ENCODE measurements at places on chromosomes 16 and 17.

GRCh38 chr17:56109836-56110235, 43.4 kb upstream of the ANKFN1 start:
- no peak for DNase-seq

DNA sequence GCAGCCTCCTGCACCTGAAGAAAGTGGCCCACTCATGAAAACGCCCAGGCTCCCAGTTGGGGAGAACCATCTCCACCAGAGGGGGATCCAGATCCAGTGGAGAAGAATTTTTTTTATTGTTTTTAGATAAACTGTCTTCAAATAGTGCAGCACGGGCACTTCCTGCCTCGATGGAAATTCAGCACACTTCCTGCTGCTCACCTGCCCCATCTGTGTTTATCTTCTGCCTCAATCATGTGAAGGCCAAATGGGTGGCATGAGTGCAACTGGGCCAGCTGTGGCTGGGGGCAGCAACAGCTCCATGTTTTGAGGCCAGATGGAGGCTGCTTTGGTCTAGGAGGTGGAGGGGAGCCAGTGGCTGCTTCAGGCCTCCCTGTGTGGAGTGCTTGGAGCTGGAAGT, 75.9 kb upstream of the WSB1 start:
- no peak for DNase-seq

- DNase-seq, result peak; percentile 41
Observed at GRCh38 chr17:32268734-32269288, 3.2 kb downstream of the RHBDL3 start.

DNA sequence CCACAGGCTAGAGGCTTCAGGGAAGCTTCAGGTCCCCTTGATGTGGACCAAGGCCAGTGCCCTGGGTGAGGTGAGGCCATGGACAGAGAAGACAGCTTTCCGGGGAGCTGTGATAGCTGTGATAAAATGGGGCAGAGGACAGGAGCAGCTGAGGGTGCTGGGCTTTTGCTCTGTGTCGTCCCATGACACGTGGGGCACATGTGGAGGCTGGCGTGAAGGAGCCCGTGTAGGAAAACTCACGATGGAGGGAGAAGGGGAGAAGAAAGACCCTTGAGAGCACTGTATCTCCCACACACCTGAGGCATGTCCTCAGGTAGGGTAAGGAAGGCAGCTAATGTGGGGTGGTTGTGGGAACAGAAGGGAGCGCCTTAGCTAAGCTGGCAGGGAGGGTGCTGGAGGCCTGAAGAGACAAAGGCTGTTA, 21.3 kb downstream of the B9D1 start:
- DNase-seq, result no peak

GRCh38 chr17:56700919-56701420, 107.5 kb downstream of the NOG start:
- DNase-seq, result no peak

DNA sequence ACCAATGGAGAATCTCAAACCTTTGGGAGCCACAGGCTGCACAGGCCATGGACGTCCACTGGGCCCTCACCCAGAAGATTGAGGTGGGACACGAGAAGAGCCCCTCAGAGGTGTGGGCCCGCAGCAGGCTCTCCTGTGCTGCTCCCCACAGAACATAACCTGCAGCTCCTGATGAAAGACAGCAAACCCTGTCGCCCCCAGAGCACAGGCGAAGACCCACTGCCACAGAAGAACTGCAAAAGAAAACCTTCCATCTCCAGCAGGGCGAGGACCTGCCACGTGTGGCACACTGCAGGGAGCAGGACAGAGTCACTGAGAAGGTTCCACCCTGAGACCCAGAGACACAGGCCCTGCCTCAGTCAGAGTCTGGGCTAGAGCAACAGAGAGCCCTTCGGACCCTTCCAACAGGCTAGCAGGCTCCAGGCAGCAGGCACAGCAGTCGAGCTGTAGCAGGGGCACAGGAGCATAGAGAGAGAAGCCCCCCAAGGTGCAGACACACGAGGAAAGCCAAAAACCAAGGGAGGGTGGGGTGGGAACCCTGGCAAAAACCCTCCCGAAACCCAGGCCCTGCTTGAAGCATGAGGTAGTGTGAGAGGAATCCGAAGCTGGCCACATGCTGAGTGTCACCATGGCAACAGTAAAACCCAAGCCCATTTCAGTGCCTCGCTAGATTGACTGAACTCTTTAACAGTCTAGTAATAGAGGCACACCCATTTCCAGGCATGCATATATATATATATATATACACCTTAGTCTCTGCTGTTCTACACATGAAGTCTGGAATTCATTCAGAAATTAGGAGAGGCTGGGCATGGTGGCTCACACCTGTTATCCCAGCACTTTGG, 60.0 kb upstream of the CHMP6 start:
- DNase-seq, result peak; percentile 91

- DNase-seq, result peak; percentile 63
Observed at GRCh38 chr16:54928411-54929089, 2.1 kb upstream of the IRX5 start.
